ENCODE measurements at places on chromosomes 3 and 15. TPM values are rescaled to one million over a fixed set of nuclear protein-coding genes. Genes with fewer than 3 reads are reported as not detected.

Gene FBXL2
- polyA plus RNA-seq: not detected

Gene ENTPD3
- polyA plus RNA-seq: not detected

Gene TMEM212
- polyA plus RNA-seq: not detected

Gene FAM227B
- polyA plus RNA-seq: 5.6 TPM

Gene ISLR2
- not detected for polyA plus RNA-seq

Gene NGLY1
- polyA plus RNA-seq: 35.0 TPM

Gene LRRC2
- polyA plus RNA-seq: 0.04 TPM

Gene MCTP2
- 38.3 TPM for polyA plus RNA-seq

Gene COL6A5
- not detected for polyA plus RNA-seq

Gene ISLR
- not detected for polyA plus RNA-seq

Gene CFAP44
- 6.6 TPM for polyA plus RNA-seq

Gene COL6A6
- polyA plus RNA-seq: not detected

Gene MST1
- polyA plus RNA-seq: 32.1 TPM

DNA sequence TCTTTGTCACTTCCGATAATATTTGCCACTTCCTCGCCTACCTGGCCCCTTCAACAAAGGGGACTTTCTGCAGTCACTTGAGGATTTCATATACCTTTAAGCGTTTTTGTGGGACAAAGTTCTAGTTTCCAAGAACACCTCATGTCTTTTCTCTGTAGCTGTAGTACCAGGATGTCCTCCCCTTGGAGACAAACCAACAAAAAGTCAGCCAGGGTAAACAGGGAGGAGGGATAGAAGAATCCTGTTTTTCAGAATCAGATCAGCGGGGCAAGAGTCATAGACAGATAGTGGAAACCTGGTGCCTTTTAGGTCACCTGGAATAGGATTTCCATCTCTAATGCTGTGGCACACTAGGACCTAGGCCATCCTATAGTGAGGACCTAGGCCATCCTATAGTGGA lies 4.5 kb downstream of the LRRC3B start:
- DNase-seq: no peak

DNA sequence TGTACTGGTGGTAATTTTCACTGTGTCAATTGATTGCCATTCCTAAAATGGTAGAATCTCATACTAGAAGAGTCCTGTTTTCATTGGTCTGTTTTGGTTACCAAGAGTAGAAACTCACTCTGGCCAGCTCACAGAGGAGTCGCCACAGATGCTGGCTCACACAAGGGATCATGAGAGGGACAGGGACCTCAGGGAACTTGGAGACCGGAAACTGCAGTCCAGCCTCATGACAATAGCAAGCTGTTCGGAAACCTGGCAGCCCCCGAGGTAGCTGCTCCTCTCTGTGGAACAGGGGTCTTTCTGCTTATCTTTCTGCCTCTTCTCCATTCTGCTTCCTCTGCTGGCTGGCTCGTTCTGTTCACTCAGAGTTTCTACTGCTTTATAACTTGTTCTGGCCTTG lies 192.9 kb downstream of the PLCL2 start:
- DNase-seq: no peak

- DNase-seq: no peak
Observed at GRCh38 chr15:93895976-93896770, 335.2 kb upstream of the MCTP2 start.

DNA sequence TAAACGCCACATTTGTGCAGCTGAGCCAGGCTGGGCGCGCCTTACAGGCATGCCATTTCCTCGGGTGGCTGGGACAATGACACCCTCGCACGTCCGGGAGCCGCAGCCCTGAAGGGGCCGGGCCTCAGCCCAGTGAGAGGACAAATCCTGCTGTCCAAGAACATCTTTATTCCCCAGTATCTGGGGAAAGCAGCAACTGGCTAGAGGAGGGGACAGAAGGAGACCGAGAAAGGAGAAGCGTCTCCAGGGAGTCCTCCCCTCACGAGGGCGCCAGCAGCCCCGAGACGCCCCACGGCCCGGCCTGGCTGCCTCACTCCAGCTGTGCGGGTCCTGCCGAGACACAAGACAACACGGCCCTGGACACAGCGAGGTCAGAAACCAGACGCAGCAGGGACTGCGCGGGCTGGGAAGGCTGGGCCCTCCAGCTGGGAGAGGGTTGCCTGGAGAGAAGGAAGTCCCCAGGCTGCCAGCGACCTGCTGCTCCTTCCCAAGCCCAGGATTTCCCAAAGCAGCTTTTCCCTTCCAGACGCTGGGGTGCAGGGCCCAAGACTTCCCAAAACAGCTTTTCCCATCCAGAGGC lies 130.2 kb downstream of the CHSY1 start:
- peak; percentile 66 for DNase-seq

DNA sequence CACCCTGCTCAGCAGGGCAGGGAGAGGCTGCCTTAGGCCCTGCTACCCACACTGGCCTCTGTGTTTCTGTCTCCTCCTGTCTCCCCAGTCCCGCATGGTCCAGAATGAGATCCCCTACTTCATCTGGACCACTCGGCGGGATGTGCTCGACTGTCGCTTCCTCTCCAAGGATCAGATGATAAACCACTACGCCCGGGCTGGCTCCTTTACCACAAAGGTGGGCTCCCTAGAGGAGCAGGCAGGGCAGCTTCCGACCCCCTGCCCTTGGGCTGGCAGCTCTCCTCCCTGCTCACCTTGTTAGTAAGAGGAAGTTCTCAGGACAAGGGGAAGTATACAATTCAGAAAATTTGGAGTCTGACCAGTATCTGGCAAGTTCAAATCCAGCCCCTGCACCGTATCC lies 5.9 kb downstream of the TTLL3 start:
- no peak for DNase-seq

DNA sequence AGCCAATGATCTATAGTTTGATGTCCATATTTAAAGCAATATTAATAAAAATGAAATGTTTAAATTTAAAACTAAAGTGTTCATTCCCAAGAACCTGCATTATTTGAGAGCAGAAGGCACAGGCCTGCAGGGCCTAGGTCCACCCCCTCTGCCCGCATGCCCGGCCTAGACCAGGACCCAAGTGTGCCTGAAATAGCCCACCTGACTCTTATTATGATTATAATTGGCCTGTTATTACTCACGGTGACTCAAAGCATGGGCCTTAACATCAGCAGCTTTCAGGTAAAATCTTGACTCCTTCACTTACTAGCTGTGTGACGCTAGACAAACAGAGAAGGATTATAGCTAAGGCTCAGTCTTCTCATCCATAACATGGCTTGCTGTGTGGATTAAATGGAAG lies 128.8 kb downstream of the PLCL2 start:
- DNase-seq: no peak

DNA sequence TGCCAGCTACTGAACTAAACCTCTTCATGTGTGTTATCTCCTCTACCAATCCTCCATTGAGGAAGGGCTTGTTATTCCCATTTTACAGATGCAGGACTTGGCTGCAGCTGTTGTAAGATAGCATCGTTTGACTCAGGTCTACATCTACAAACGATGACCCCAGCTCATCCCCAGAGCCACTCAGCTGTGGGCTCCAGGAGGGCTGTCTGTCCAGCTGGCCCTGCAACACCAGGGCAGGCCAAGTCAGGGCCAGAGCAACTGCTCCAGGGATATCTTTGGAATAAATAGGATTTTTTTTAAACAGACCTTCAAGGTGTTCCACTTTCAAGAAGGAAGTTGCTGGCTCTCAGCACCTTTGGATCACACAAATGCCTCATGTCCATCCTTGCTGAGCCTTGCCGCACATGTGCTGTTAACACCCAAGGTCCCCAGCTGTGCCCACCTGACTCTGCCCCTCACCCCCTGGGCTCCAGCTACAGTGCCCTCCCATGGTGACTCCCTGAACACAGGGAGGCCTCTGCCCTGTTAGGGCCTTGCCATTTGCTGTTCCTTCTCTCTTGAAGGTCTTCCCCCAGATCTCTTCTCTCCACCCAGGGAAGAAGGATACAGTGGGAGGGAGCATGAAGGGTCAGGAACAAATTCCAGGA lies 31.0 kb downstream of the ALDH1L1 start:
- no peak for DNase-seq

GRCh38 chr15:22980189-22981050 lies at the start of gene CYFIP1:
Gene CYFIP1 (minus strand): TSS chr15:22980368. CDS start chr15:22947285, 33,083 bp downstream.
- peak; percentile 36 for DNase-seq

DNA sequence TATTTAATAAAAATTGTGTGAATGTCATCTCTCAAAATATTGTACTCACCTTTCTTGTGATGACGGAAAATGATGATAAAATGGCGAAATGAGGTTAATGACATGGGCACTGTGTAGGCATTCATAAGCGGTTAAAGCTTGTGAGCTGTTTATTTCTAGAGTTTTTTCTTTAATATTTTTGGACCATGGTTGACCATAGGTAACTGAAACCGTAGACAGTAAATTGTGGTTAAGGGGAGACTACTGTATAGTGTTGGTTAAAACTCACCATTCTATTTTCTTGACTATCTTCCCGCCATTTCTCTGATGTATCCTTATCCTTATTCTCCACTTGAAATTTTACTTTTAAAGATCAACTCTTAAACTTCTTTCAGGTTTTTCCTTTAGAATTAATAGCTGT lies 14.5 kb downstream of the RNF111 start:
- no peak for DNase-seq

GRCh38 chr3:133574260-133574881 lies 885 bp downstream of the CDV3 start:
- peak; percentile 82 for DNase-seq

DNA sequence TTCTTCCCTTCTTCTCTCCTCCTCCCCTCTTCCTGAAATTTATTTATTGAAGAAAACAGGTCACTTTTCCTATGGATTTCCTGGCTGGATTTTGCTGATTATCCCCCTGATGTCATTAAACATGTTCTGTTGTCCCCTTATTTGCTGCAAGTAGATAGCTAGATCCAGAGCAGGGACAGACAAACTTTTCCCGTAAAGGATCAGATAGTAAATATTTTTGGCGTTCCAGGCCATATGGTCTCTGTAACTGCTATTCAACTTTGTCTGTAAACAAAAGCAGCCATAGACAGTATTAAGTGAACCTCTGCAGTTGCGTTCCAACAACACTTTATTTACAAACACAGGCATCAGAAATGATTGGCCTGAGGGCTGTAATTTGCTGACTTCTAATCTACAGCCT lies 241.3 kb downstream of the NEK10 start:
- DNase-seq: no peak

- peak; percentile 61 for DNase-seq
Observed at GRCh38 chr15:45205192-45205591, 17.4 kb upstream of the SHF start.

Measured in B cell (primary cell).